ENCODE measurements at places on chromosomes 2 and 18.

GRCh38 chr2:149441255-149441654 lies 110.9 kb downstream of the LYPD6 start:
- DNase-seq: no peak

GRCh38 chr2:64325852-64326577 lies 127.9 kb upstream of the LGALSL start:
- no peak for DNase-seq

DNA sequence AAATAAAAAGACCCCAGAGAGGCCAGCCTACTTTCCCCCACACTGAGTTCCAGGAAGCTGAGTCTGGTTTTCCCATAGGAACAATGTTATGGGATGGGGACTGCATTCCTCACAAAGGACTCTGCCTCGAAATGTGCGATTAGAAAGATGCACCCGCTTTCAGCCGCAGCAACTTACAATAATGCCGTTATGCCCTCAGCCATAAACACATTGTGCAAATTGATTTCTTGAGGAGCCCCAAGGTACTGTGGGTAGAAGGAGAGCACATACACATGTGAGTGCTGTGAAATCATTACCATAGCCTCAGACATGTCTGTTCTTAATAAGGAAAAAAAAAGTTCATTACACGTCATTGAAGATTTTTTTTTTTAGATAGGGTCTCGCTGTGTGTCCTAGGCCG lies 64.7 kb downstream of the AGAP1 start:
- DNase-seq: no peak

DNA sequence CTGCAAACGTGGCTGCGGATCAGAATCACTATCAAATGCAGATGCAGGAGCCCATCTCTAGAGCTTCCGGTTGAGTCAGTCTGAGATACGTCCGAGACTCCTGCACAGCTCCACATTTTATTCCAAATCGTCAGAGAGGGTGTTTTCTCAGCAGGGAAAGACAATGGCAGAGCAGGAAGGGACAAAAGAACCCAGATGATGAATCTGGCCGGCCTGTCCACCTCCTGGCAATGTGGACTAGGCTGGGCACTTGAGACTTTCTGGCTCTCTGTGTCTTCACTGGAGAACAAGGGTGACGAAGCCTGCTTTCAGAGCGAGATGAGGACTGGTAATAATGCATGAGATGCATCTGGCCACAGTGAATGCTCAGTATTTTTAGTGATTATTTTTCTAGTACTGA lies 255.9 kb upstream of the MYT1L start:
- DNase-seq: no peak

- DNase-seq: no peak
Measured at GRCh38 chr18:46678041-46678440, 21.0 kb upstream of the LOXHD1 start.

GRCh38 chr2:6231166-6231565 lies 539.0 kb downstream of the SOX11 start:
- DNase-seq: no peak

DNA sequence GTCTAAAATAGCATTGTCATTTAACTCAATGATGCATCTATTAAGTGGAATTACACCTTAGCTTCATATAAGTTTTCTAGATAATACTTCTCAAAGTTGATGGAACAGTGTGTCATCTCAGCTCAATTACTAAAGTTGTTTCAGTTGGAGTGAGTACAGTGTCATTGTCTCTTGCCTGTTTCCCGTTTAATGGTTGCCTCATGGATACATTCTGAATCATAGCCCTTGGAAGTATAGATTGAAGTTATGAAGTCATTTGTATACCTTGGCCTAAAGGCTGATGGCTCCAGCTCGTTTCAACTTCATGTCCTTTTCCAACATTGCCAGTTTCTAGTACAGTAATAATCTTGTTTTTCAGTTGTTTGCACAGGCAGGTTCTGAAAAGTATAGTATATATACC lies 130.5 kb upstream of the NOSTRIN start:
- DNase-seq: no peak

GRCh38 chr2:152376385-152376784 lies 41.4 kb downstream of the FMNL2 start:
- no peak for DNase-seq

DNA sequence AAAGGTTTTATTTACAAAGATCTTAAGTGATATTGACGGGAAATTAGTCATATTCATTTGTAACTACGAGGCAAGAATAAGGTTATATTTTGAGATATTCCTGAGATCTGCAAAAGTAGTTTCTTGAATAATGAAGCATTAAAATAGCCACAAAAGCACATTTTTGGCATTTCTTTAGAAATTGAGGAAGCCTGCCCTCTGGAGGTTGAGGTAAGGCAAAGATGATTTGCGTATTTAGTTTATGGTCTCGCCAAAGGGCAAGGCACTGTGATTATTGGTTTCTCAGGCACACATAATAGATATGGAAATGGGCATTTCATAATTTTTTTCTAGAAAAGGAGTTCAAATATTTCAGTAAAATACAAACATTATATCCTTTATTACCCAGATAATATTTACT lies 143.7 kb upstream of the RPRM start:
- DNase-seq: no peak

- no peak for DNase-seq
Measured at GRCh38 chr18:21851327-21851961, 110.9 kb downstream of the MIB1 start.

GRCh38 chr18:23211146-23211545 lies 75.9 kb downstream of the CABLES1 start:
- no peak for DNase-seq

DNA sequence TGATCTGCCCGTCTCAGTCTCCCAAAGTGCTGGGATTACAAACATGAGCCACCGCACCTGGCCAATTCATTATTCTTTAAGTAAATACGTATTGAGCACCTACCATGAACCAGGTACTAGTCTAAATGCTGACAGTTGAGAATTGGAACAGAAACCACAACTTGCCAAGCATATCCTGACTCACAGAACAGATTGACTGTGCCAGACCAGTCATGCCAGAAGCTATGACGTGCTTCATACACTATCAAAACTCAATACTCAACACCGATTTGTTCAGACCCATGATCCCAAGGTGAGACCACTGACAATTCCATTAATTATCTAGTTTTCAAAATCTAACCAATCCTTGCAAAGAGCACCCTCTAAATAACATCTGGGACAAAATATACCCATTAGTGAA lies 148.6 kb downstream of the B3GNT2 start:
- DNase-seq: no peak

GRCh38 chr2:61018318-61018755 lies 282 bp upstream of the PUS10 start:
- DNase-seq: no peak

DNA sequence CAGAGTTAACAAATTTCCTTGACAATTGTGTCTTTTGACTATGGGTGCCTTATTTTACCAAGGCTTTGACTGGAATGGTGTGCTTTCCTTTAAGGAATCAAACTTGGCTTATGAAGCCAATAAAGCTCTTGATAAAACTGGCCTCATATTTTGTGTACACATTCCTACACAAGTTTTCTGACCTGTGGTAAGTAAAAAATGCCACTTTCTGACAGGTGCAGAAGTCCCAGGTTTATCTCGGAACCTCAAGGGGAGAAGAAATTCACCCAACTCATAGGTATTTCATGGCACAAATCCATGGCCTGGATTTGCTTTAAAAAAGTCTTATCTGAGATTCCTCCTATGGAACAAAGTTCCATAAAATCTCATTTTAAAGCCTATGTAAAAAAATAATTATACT lies 880.6 kb upstream of the LRATD1 start:
- no peak for DNase-seq

- DNase-seq: no peak
Measured at GRCh38 chr2:114864901-114865300, 422.5 kb downstream of the DPP10 start.

- peak; percentile 18 for DNase-seq
Measured at GRCh38 chr2:31893094-31893493, 117.7 kb downstream of the MEMO1 start.

DNA sequence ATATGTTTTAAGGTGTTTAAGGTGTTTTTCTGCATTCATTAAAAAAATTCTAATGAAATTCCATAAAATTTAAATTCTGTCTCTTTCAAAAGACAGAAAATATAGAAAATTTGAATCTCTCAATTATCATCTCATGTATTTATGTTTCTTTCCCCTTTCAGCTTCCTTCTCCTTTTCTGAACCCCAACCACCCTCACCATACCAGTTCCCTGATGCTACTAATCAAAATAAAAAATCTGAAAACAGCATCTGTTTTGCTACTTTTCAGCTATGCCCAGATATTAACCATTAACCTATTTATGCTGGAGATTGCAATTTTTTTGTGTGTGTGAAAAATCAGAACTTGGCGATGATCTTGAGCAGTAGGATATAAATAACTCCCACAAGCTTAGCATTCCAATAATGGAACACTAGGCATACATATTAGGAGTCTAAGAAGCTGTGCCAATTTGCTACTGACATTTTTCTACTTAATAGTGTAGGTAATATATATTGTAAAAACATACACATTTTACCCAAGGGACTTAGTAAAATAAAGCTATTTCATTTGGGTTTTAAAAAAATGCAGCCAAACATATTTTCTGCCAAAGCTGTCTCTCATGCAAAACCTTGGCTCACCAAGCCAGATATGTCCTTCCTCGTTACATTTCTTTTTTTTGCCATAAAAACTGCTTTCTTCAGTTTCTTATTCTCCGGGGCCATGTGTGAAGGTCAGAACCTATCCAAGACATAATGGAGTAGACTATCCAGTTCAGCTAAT lies 32.6 kb upstream of the AGPS start:
- no peak for DNase-seq

GRCh38 chr2:197137826-197138477 lies 172.6 kb downstream of the ANKRD44 start:
- no peak for DNase-seq

GRCh38 chr18:8153887-8154583 lies 455.2 kb upstream of the RAB12 start:
- no peak for DNase-seq

DNA sequence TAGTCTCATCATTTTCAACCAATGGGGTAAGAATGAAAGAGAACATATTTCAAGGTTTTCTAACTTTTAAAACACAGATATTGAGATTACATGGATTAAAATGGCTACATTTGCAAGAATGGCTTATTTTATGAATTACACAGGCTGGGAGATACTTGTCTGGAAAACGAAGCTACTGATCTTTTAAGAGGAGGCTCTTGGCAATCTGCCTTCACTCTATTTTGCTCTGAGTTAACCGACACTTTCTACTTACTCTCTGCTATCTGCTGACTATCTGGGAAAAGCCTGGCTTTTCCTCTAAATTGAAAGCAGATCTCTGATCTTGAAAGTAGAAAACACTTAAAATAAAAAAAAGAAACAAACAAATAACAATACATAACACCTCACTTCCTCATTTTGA lies 325.4 kb upstream of the LINC00305 start:
- DNase-seq: no peak

- no peak for DNase-seq
Measured at GRCh38 chr18:12252061-12252460, 2.1 kb upstream of the CIDEA start.

GRCh38 chr2:96091711-96092572 lies 24.4 kb downstream of the ADRA2B start:
- DNase-seq: no peak

DNA sequence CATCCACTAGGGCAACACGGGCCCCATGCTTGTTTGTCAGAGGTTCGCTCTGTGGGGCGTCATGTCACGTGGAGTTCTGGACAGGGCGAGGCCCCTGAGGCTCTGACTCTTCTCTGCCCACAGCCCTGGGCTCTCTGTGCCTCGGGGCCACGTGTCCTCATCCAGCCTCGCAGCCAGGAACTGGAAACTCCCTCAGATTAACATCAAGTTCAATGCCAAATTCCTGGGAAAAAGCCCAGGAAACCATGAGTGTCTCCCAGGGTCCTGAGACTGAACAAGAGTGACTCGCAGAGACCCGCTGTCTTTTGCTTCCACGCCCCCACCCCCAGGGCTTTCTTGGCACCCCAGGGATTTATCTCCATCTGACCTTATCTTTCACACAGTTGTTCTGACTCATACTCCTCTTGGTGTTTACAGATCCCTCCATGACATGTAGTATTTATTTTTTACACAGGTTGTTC lies 174.0 kb upstream of the PIEZO2 start:
- DNase-seq: no peak

GRCh38 chr2:138818556-138818955 lies 38.4 kb upstream of the NXPH2 start:
- DNase-seq: no peak

- no peak for DNase-seq
Measured at GRCh38 chr2:212141499-212141898, 397.1 kb downstream of the ERBB4 start.

DNA sequence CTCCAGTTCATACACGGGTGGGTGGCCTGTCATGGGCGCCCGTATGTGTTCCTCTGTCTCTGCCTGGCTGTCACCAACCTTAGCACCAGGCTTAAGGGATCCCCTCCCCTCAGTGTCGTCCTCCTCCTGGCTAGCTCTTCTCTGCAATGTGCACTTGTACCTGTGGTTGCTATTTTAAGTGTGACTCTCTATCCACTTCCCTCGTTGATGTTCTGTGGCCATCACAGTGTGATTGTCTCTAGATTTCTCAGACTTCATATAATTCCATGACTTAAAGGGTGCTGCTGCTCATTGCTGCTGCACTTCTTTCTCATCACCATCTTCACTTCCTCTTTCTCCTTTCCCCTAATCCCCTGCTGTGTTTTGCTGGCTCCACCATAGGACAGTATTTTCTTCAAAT lies 143.4 kb downstream of the EML6 start:
- no peak for DNase-seq

DNA sequence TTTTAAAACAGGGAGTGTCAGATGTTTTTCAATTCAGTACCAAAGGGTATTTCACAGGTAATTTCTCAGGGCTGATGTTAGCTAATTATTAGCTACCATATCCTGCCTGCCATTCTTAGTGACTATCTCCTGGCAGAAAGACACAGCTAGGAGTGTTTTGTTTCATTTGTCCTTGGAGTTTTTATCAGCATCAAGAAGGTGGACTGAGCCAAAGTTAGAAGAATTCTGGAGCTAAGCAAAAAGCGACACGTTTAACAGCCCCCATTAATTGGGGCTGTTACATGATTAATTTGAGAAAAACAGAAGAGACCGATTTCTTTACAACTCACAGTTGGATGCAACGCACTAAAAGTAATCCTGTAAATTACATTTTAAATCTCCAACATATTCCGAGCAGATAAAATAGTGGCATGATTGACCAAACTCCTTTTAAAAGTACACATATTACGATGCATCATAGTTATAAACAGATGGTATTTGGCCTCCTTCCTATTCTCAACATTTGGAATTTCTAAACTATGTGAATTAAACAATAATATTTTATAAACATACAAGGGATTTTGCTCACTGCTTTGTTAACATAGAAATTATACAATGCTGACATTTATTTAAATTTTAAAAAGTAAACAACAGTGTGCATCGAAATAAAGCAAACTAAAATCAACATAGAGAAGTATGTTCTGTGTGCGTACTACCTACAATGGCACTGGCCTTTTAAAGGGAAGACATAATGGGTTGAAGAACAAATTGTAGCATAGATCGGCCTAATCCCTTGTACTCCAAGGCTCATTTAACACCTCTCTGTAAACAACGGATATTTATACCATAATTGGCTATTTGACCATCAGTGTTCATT lies 585.1 kb downstream of the ZEB2 start:
- no peak for DNase-seq

Data from GDM1 (cell line).